Stimulated activated CD8-positive, alpha-beta memory T cell treated with anti-CD3 and anti-CD28 coated beads, Interleukin-4, amount 100 ng/mL, for 1 hour (primary cell): ENCODE measurements at places on chromosomes 7 and 10.

DNA sequence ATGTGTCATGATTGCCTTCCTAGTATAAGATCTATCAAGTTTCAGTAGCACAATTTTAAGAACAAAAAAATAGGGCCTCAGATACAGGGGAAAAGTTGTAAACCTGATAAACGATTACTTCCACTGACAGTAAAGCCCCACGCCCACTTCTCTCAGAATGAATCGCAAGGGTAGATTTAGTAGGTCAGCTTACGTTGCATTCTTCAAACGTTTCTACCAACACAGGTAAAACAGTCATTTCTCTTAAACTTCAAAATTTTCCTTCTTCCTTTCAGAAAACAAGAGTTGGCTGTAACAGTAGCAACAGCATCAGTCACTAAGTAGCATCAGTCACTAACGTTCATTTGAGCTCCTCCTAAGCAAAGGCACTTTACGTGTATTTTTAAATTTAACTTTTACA is 221.5 kb downstream of the ADAM12 start:
- no peak for DNase-seq

GRCh38 chr7:123131140-123131539 is 68.6 kb downstream of the SLC13A1 start:
- DNase-seq, result no peak

DNA sequence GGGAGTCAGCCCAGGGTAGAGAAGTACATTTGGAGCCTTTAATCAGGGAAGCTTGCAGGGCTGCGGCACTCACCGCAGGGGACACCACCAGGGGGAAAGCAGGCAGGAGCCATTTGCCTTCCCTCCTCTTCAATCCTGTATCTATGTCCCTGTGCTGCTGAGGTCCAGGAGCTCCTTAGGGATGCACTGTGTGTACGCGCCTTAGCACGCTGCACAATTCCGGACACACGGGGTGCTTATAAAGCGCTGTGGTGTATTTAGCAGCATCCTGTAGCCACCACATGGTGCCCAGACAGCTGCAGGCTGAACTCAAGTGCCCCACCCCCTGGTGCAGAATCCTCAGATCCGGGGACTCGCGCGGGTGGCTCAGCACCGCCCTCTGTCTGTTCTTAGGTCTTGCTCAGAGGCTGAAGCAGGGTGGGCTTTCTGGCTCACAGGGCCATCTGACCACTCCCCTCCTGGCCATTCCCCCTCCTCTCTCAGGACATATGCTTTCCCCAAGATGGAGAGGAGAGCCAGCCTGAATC is 421.4 kb downstream of the SDK1 start:
- DNase-seq, result no peak

- DNase-seq, result no peak
These were observed 786.9 kb upstream of the IGFBP3 start for GRCh38 chr7:46707973-46708372.

- DNase-seq, result no peak
These were observed 24.9 kb downstream of the TFAM start for GRCh38 chr10:58409956-58410610.

GRCh38 chr7:111561654-111561903 is 713 bp downstream of the IMMP2L start:
- no peak for DNase-seq

DNA sequence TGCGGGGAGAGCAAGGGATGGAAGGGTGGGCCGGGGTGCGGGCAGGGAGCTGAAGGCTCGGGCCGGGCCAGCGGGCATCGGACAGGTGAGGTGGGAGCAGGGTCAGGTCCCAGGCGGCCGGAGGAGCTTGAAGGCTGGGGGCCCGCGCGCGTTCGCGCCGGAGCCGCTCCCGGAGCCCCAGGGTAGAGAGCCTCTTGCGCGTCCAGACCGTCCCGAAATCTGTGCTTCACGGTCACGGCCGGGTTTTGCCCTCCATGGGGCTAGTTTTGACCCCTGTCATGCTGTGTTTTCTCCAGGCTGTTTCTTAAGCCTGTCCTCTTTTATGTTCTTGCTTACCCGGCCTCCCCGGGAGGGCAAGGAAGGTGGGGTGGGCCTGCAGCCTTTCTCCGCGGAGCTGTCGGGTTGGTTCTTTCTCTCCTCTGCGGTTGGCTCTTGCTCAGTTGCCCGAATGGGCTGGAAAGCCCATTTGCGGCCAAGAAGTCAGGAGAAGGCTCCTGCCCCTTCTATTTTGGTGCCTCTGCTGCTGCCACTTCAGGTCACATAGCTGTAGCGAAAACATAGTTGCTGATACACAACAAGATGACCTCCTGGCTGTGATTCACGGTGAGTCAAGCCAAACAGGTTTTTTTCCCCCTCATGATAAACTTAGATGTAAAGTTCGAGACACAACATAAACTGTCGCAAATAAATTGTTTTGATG is 650 bp downstream of the UBE2D1 start:
- no peak for DNase-seq

DNA sequence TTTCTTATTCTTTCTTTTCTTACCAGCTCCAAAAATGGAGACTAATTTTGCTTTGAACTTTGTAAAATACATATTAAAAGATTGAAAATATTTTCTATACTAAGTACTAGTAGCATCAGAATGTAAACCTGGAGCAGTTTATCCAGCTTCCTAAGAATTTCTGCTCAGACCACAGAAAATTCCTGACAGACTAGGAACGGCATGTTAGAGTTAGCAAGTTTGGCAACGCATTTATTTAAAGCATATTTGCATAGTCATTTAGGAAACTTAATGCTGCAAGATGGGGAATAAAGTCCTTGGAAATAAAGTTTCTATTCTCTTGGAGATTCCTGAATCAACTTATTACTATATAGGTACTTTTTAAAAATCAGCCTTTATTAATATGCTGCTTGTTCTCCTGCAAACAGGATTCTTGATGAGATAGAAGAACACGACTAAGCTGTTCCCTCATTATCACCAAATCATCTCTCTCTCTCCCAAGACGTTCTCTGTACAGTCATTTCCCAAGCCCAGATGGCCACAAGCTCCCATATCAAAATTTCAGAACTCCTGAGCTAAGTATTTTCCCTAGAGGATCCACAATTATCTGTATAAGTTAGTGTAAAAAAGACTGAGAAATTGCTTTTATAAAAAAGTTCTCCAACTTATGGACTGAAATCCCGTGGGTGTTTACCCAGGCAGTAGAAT is 305.8 kb upstream of the NEBL start:
- DNase-seq, result no peak

DNA sequence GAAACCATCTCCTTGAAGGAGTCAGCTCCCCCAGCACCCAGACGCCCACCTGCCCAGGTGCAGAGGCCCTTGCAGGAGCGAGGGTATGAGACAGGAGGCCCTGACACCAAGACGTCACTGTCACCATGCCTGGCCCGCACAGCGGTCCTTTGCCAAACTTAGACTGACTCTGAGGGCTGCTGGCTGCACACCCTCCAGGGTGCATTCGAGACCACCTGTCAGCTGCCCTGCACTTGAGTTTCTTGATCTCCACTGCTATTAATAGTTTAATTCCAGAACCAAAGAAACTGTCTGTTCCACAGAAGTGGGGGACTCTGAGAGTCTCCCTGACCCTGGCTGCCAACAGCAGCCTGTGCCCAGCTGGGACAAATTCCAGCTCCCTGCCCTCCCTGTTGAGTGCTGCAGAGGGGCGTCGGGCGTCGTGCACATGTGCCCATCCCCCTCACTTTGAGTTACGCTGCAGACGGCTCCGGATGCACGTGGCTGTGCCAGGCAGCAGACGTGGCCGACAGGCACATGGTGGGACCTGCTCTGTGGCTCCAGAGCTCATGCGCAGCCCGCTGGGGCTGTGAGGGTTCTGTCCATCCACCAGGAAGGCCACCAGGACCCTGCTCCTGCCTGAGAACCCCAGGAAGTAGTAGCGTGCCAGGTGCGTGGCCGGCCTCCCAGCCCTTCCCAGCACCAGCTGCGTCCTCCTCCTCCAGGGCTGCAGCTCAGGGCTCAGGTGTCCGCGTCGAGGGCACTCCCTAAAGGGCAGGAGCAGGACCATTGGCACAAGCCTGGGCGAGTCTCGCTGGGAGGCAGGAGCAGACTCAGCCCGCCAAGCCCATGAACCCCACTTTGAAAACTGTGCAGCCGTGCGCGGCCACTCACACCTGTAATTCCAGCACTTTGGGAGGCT is 24.8 kb downstream of the ELFN1 start:
- no peak for DNase-seq

DNA sequence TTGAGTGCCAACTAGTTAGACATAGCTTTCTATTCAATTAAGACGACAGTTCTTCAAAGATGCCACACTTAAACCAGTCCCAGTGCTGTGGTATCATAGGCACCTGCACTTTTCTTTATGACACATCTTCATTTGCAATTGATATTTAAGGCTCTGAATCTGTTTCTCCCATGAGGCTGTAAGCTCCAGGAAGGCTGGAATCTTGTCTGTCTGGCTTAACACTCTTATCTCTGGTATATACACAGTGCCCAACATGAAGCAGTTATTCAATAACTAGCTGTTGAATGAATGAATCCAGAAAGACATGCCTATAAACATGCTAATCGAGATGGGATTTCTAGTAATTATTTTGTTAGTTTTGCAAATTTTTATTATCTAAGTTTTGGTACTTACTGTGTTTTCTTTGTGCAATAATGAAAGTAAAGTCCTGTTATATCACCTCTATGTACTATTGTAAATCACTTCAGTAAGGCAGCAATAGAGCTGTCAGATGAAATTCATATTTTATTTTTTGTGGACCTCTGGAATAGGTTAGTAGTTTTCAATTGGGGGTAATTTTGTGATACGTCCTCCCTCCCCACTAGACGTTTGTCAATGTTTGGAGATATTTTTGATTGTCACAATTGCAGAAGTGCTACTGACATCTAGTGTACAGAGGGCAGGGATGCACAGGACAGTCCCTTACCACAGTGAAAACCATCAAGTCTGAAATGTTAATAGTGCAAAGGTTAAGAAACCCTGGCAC is 51.3 kb upstream of the STEAP4 start:
- no peak for DNase-seq

DNA sequence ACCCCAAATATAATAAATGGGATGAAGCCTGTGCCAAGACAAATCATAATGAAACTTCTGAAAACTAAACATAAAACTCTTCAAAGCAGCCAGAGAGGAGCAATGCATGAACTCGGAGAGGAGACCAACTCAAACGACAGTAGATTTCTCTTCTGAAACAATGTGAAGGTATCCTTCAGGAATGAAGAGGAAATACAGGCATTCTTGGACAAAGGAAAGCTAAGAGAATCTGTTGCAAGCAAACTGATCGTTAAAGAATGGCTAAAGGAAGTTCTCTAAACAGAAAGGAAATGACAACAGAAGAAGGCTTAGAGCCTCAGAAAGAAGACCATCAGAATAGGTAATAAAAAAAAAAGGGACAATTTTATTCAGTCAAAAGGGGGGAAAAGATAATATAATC is 6.6 kb downstream of the GNA12 start:
- DNase-seq, result no peak

DNA sequence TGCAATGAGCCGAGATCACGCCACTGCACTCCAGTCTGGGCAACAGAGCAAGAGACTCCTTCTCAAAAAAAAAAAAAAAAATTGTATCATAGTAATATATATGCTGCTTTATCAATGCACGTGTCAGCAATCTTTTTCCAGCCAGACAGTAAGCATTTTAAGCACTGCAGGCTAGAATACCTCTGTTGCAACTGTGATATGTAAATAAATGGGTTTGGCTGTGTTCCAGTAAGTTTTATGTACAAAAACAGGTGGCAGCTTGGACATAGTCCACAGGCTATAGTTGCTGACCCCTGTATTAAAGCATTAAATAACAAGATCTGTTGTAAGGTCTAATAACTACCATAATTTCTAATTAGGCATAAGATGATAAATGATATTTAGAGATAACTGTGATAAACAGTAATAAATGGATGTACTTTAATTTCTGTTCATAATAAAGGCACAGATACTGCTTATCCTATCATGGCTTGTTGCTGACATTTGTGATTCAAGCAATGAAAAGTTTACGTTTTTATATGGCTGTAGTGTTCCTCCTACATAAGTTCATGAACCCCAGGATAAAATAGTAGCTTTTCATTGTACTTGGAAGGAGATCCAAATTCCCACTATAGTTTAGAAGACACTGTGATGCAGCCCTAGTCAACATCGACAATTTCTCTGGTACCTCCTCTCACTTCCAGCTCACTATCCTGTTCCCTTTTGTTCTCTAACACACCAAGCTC is 161.4 kb downstream of the ELMO1 start:
- DNase-seq, result no peak

DNA sequence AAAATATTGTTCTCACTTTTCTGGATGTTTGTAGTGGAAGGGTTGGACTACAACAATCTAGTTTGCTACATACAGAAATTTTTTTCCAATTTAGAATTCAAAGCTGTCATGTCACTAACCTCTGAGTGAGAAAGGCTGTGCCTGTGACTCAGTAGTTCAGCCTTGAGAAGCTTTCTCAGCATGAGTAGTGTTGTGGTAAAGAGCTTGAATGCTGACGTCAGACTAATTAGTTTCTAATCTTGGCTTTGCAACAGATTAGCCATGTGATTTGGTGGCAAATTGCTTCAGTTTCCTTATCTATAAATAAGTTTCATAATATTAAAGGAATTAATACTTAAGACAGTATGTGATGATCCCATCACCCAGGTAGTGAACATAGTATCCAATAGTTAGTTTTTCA is 83.8 kb downstream of the ABCA13 start:
- no peak for DNase-seq

DNA sequence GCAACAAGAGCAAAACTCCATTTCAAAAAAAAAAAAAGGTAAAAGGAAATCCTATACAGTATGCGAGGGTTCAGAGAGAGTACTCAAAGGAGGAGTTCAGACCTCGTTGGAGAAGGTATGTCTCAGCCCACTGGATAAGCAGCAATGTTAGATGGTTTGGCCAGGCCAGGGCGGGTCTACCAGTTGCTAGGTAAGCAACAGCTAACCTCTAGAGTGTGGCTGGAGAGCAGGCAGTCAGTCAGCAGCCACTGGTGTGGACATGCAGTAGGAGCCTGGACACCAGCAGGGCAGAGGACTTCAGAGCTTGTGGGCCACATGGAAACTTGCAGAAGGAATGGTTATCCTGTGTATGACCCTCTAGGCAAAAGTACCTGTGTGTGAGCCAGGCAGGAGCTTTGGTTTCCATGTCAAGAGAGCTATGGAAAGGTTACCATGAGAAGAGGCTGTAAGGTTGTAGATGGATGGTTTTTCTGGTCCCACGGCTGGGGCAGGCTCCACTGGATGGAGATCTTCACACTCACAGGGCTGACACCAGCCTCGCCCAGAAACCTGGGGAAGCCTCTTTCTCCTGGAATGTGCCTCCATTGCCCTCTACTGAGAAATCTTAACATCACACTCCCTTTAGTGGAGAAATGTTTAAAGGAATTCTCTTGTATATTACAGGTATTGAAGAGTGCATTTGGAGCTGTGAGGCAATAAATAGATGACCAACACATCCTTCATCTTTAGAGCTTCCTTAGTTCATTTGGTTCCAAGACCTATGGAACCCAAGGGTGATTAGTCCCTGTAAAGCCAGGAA is 63.6 kb downstream of the CCDC186 start:
- DNase-seq, result no peak

DNA sequence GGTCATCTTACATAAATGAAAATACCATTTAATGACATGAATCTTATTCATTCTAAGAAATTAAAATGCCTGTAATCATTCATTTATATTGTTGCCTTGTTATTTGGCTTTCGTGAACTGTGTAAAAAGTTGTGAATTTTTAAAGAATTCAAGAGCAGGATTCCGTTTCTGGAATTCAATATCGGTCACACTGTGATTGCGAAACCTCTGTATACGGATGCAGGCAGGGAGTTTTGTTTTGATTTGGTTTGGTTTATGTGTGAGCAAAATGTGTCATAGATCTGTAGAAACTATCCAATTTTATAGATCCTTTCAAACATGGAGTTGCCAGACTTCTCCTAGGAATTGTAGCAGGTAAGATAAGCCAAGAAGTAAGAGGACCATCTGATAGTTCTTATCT is 441.4 kb downstream of the DPP6 start:
- DNase-seq, result no peak
